T-helper 17 cell (primary cell): ENCODE measurements at places on chromosomes 2 and 18. TPM values are rescaled to one million over a fixed set of nuclear protein-coding genes. Genes with fewer than 3 reads are reported as not detected.

PER2 gene
- 40.7 TPM for total RNA-seq

CDH2 gene
- total RNA-seq, result 0.37 TPM

TLX2 gene
- 1.5 TPM for total RNA-seq

RAB17 gene
- not detected for total RNA-seq

DNA sequence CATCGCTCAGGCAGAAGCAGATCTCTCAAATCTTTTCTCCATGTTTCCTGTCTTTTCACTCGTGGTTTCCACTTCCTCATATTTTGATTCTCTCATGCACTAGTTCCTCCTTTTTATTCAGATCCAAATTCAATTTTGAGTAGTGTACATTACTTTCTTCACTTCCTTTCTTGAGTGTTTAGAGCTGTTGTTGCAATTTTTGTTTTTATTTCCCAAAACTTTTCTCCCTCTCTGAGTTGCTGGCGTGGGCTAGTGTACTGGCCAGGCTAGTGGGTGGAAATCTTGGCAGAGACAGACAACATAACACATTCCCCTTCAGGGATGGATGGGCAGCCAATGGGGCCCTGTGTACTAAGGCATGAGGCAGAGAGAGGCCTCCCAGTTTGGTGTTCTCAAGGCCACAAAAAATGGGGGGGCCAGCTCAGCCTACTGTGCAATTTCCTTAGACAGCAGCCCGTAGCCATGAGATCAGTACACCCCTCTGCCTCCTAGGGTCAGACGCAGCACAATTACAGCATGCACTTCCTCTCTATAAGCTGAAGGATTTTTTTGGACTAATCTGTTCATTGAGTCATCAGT, 145.1 kb upstream of the PID1 start:
- no peak for DNase-seq

- DNase-seq, result no peak
Measured at GRCh38 chr2:232195487-232195886, 183.1 kb upstream of the ALPP start.

GRCh38 chr2:215022418-215022817, 116.0 kb downstream of the ABCA12 start:
- DNase-seq, result no peak

GRCh38 chr2:149064856-149065630, 26.5 kb downstream of the LYPD6B start:
- no peak for DNase-seq

DNA sequence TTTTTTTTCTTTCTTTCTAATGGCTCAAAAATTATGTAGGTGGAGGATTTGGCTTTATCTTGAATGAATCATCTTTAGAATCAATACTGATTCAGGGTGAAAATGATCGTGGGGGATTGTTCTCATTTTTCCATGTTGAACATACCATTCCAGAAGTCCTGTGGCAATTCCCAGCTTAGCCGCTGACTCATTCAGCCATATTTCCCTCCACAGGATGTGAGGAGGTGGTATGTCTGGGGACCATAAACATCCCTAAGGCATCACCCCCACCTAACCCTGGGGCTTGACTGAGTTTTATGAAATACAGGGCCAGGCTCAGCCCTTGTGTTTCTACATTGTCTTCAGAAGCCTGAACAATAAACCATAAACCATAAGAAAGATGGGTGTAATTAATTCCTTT, 92.7 kb upstream of the FN1 start:
- no peak for DNase-seq
